Activated CD4-positive, alpha-beta T cell treated with anti-CD3 and anti-CD28 coated beads, Interleukin-2, Interleukin-4, amounts not matched to agents 100 ng/mL and 50 ng/mL, durations not matched to agents 16 hours and 8 hours (primary cell): ENCODE measurements at places on chromosomes 5 and 9.

- DNase-seq, result no peak
Measured at GRCh38 chr5:92641031-92641962, 939.7 kb downstream of the NR2F1-AS1 start.

GRCh38 chr5:111411301-111411700, 101.0 kb downstream of the STARD4 start:
- no peak for DNase-seq

DNA sequence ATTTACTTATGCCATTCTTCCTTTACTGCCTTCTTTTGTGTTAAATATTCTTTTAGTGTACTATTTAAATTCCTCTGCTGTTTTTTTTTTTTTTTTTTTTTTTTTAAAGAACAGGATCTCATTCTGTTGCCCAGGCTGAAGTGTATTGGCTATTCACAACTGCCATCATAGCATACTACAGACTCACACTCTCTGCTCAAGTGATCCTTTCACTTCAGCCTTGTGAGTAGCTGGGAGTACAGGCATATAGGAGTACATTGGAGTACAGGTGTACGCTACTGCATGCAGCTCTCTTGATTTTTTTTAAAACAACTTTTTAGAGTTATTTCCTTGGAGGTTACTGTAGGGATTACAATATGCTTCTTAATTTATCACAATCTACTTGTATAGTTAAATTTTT, 56.1 kb downstream of the NIPBL start:
- DNase-seq, result no peak

DNA sequence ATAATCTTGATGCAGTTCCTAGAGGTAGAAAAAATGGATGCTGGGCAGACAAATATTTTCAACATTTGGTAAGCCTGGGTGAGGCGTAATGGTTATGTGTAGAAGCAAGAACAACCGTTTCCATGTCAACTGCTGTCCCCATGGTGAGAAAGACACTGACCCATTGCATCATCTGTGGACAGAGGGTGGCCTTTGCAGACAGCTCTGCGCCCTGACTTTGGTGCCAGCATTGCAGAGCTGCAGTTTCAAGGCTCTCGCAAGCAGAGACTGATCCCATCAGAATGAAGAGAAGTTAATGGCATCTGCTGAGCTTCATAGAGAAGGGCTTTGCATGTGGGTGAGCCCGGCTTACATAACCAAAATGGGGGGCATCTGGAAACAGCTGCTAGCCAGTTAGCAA, 179.0 kb upstream of the ADRA1B start:
- no peak for DNase-seq

DNA sequence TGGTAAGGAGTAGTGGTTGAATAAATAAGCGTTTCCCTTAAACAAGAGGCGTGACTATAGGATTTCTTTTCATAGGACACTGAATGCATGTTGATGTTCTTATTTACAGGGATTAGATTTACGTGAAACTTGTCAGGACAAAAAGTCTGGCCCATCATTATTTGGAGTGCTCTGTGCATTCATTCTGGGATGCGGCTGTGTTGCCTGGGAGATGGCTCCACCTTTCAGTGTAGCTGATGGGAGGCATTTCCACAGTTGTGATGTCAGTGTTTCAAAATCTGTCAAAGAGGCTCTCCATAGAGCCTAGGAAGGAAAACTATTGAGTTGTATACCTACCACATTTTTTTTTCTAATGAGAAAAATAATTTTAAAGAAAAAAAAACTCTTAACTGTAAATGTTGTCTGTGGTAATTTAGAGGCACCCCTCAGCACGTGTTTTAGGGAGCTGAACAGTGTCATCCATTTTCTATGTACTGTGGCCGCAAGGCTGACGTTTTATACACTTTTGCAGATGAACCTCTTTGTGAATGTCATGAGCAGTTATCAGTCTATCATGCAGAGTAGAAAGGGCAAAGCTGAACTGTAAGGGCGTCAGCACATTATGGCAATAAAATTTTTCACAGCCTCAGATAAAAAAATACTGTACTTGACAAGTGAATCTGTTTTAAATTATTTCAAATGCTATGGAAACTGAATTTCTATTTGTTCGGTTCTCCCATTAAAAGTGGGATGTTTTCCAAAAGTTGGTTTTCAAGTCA, 202.7 kb downstream of the PBX3 start:
- DNase-seq, result no peak

GRCh38 chr5:124880903-124881697, 134.7 kb upstream of the ZNF608 start:
- DNase-seq, result no peak

DNA sequence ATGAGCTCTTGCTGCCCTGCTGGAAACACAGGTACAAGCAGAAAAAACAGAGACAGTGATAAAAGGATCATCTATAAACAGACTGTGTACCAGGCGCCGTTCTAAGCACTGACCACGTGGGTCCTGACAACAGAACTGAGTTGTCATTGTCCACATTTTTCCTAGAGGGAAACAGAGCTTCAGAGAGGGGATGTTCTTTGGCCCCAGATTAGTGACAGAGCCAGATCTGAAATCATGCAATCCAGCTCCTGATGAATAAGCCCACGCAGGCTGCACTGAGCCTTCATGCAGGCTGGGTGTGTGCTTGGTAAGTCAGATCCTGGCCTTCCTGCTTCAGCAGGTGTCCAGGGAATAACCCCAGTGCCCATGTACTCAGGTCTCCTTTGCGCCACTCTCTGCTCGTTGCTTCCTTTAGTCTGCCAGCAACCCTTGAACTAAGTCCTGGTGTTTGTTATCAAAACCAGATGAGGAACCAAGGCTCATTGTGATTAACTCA, 22.8 kb upstream of the TCF7 start:
- DNase-seq, result no peak

- DNase-seq, result no peak
Measured at GRCh38 chr5:180079702-180080466, 8.3 kb upstream of the RNF130 start.

DNA sequence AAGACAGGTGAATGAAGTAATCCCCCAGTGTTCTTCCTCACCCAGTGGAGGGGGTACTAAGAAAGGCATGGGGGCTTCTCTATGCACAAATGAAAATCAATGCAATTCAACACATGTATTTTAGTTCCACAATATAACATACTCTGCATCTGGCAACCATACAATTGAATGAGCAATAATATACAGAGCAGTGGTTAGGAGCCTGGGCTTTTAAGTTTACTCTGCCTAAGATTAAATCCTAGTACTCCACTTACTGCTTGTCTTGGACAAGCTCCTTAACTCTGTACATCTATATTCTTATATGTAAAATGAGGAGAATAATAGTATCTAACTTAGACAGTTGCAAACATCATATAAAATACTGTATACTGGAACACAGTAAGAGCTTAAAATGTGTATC, 195.4 kb upstream of the TRIM32 start:
- no peak for DNase-seq

DNA sequence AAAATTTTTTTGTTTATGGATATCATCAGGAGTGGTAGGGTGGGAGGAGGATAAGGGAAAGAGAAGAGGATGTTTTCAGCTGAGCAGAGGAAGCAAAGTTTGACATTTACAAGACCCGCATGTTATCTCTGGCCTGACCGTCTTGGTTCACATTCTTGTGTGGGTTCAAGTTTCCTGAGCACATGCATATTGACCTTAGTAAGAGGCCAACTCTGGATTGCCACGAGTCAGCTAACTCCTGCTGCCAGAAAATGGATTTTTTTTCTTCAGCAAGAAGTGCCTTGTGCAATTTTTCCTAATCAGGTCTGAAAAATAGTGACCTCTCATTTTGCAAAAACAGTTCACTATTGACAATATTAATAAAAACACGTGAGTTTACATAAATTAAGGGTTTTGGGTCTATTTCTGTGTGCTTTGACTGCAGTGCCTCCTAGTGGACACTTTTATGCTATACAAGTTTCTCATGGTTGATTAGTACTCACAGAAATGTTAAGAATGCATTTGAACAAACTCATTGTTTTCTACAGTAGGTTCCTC, 27.1 kb upstream of the BASP1 start:
- peak; percentile 26 for DNase-seq

DNA sequence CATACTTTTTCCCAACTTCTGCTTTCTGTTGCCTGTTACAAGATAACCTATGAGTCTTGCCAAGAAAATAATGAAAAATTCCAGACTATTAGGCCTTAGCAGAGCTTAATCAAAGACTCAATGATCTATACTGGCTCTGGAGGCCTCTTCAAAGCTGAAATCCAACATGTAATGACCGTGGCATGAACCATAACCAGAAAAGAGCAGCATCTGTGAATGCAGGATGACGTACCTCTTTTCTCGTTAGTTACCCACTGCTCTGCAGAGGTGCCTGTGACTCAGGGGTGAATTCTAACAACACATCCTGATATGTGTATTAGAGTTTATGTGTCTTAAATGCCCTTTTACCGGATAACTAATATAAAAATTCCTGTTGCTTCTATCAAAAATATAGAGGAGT, 645.4 kb downstream of the PRELID2 start:
- DNase-seq, result no peak

GRCh38 chr5:74940782-74941353, 74.7 kb upstream of the FAM169A start:
- no peak for DNase-seq

DNA sequence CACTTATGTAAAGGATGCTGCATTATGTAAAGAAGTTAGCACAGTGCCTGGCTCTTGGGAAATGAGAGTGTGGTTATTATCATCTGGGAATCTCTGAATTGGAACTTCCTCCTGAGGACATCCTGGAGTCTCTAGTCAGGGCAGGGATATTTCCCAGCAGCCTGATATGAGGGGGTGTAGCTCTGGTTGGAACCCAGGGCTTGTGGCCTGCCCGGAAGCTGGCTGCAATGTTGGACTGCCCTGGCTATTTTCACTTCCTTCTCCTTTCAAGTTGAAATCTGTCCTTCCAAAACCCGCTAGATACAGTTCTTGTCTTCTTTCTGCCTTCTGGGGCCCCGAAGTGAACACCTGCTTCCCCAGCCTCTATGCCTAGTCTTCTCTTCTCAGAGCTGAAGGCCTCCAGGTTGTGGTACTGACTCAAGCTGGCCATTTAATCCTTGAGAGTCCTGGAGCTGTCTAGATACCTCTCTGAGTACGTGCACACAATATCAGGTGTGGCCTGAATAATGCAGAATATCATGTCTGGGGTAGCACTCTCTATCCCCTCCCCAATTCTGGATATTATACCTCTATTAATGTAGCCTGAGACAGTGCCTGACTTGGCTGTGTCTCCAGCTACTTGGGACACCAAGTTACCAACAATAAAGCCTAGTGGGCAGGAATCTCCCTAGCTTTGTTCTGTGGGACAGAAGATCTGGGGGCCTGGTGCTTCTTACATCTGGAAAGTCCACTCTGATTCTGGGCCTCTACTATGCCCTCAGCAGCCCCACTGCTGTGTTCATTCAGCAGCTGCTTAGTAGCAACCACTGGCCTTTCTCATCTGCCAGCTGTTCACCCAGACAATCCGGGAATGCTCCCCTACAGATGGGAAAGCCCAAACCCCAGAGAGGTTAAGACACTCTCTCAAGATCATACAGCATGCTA, 45.0 kb downstream of the SLC6A7 start:
- DNase-seq, result no peak

DNA sequence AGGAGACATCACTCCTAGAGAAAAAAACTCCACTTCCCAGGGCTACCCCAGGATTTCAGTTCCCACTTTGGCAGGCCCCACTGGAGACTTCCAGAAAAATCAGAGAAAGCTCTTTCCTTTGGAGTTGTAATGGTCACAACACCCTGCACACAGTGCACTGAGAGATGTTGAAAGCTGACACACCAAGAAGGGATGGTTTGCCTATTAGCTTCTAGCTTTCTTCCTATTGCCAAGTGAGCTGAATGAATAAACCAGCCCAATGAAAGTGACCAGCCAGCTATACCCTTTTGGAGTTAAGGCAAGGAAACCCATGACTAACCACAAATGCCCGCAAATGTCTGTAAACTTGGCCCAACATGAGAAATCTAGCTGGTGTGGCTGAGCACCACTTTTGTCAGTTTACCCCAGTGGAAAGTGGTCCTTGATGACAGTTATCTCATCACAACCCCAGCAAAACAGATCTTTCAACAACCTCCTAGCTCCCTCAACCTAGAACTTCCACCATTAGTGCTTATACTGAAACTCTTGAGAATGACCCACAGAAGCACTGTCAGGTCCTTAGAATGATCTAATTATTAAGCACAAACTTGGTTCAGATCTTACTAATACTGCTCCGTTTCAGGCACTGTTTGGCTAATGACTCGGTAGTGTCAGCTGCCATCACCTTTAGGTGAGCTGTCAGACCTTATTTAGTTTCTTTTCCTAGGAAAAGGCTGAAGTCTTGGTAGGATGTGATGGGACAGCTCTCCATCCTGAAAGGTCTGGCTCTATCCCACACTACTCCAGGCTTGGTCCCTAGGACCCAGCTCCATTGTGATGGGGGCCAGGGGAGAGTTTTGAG, 11.2 kb downstream of the IRF1 start:
- DNase-seq, result no peak

GRCh38 chr5:176948458-176948857, 49.3 kb upstream of the HK3 start:
- DNase-seq, result no peak

- no peak for DNase-seq
Measured at GRCh38 chr9:72643651-72644050, 122.2 kb downstream of the TMC1 start.

- DNase-seq, result no peak
Measured at GRCh38 chr5:31100781-31101310, 92.6 kb upstream of the CDH6 start.

- DNase-seq, result no peak
Measured at GRCh38 chr9:107929443-107929842, 439.9 kb upstream of the KLF4 start.

GRCh38 chr9:138077898-138078540, 200.4 kb downstream of the CACNA1B start:
- DNase-seq, result no peak

GRCh38 chr9:94905606-94906005, 179.1 kb downstream of the AOPEP start:
- DNase-seq, result no peak

DNA sequence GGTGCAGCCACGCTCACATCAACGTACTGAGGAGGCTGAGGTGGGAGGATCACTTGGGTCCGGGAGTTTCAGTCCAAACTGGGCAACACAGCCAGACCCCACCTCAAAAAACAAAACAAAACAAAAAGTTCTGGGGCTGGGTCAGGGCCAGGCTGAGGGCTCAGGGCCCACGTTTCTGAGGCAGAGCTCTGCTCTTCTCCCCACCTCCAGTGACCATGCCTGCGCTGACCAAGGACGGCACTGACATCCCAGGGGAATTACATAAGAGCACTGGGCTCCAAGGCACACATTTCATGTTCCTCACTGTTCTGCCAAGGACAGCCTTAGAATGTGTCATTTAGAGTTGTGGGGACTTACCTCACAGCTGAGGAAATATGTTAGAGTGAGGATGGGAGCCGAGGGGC, 40.4 kb upstream of the TESK1 start:
- DNase-seq, result no peak

- no peak for DNase-seq
Measured at GRCh38 chr9:18333157-18333556, 140.8 kb upstream of the ADAMTSL1 start.
